NCI-H2029 treated with DMSO at 0.1 percent for 48 hours (cell line): ENCODE measurements at places on chromosomes 5 and 9.

DNA sequence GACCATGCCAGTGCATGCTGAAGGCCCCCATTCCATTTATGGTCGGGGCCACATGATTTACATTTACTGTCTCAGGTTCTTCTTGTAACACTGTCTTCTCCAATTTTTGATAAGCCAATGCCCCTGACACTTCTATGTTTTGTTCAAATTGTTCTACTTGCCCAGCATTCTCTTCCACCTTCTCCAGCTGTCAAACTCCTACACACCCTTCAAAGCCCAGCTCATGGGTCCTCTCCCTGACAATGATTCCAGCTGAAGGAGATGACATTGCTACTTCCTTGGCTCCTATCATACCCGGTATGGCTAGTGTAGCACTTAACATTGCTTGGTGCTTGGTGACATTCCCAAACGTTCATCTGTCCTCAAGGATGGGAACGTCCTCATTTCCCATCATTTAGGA, 41.1 kb upstream of the KCNMB1 start:
- DNase-seq: no peak

GRCh38 chr9:111613436-111614040, 14.1 kb upstream of the PTGR1 start:
- DNase-seq: no peak

DNA sequence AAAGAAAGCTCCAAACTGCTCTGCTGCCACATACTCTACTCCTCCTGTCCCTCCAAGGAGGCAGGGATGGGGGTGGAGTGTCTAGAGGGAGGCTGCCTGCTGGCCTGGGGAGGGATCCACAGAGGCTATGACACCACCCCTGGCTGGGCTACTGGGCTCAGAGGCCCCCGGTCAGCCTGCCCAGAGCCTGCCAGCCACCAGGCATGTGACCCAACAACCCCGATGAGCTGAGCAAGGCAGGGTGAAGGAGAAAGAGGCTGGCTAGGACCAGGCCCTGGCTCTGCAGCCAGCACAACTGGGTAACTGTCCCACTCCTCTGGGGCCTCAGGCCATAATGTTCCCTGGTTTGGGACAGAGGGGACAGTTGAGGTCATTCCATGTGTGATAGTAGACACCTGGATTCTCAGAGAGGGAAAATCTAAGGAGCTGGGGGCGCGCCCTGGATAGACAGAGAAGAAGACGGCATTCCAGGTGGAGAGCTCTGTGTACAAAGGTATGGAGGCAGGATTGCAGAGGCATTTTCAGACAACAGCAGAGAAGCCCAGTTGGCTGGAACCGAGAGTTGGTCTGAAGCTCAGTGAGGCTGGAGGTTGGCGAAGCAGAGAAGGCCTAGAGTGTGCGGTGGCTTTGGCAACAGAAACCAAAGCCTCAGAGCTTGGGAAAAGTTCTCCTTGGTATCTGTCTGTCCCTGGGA, 33.8 kb upstream of the IL17B start:
- DNase-seq: no peak

GRCh38 chr9:89781838-89782540, 177.2 kb downstream of the GADD45G start:
- DNase-seq: no peak

DNA sequence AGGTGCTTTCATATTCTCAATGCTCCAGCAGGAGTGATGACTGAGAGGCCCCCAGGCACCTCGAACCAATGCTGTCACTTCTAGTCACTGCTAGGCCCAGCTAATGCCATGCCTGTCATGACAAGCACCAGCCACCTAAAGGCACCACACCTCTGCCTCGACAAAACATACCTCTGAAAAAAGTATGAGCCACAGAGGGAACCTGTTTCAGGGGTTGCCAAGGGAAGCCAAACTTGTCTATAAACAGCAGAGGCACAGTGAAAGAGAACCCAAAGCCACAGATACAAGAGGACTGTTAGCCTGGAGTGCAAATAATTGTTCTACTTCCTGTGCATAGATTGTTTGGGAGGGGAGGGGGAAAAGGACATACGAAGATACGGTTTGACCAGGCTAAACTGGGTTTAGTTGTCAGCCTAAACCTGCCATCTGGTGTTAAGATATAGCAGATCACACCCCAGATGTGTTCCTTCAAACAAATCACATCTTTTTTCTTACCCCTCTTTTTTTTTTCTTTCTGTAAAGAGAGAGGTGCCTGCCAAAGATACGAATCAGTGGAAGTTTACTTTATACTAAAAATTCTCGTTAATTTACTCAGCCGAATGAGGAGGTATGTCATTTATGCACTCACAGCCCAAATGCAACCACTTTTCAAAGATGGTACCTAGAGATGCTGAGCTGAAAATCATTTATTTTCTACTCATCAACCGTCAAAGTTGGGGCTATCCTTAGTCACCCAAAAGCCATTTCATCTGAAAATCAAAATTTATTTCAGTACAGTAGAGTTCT, 45.7 kb downstream of the BNC2 start:
- no peak for DNase-seq

GRCh38 chr5:103895738-103896137, 333.1 kb upstream of the NUDT12 start:
- DNase-seq: no peak

- DNase-seq: peak; percentile 3
Observed at GRCh38 chr9:29514336-29514735, 1941.1 kb upstream of the C9orf72 start.

- DNase-seq: no peak
Observed at GRCh38 chr9:99143655-99144054, 38.7 kb downstream of the TGFBR1 start.
